ENCODE measurements at places on chromosomes 5 and 9.

DNA sequence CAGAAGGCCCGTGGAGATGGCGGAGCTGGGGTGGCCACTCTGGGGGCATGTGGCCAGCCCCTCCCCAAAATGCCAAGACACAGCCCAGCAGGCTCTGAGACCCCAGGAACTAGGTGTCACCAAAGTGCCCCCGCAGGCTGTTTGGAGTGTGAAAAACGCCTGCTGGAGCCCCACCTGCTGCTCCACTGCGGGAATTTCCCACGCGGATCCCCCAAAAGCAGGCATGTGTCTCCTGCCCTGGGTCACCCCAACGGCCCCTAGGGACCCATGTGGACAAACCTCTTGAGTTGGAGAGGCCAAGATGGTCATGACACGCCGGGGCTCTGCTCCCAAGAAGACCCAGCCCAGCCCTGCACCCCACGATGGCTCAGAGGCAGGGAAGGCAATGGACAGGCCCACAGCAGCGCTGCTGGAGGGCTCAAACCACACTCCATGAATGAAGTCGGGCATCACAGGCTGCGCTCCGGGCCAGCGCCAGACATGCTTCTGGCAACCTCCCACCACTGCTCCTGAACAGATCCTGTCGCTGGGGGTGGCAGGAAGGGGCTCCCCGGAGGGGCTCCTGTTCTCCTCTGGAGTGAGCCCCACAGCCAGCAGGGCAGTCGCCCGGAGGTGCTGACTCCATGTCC, 15.3 kb downstream of the NOTCH1 start:
- DNase-seq: no peak

DNA sequence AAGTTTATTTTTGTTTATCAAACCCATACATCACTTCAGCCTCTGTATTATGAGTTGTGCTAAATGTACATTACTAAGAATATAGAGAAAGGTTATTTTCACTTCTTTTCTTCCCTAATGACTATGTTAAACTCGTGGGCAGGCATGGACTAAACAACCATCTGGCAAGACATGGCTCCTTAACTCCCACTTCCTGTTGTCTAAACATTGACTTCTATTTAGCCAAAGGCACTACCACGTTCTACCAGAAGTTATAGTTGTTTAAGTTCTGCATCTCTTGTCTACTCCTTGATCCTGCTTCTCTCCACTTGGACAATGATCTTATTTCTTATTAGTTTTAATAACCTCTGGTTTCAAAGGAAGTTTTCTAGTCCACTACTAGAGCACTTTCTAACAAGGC, 136.1 kb downstream of the MACIR start:
- no peak for DNase-seq

DNA sequence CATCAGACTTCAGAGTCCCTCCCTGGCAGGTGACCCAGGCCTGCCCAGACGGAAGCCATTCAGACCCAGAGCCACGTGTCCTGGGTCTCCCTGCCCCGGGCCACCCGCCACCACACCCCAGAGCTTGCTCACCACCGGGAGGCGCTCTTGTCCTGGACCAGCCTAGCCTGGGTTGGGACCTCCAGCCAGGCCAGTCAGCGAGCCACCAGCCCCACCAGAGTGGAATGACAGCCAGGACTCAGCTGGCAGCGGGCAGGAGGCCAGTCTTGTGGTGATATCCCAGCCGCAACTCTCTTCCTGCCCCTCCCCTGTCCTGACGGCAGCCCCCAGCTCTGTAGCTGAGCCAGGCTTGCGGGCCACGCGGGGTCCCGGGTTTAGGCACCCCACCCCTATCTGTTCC, 1.7 kb upstream of the PTGDS start:
- DNase-seq: no peak

- DNase-seq: no peak
These were observed 703.1 kb upstream of the ARRDC3 start for GRCh38 chr5:92086059-92086811.

DNA sequence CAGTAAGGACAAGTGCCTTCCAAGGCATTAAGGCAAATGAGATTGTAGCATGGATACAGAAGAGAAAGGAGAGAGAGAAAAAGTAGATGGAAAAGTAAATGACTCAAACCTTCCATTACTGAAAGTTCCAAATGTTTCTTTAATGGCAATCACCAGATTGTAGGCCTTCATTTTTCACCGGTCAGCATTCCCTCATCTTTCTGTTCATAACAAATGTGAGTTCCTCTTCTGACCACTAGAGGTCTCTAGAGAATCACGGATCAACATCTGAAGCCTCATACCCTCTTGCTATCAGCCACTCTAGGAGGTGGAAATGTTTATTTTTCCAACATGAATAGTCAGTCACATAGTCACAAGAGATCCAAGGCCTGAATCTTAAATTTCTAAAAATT, 73.6 kb upstream of the RPS23 start:
- peak; percentile 18 for DNase-seq

- no peak for DNase-seq
These were observed 7.5 kb upstream of the HABP4 start for GRCh38 chr9:96442491-96442890.

DNA sequence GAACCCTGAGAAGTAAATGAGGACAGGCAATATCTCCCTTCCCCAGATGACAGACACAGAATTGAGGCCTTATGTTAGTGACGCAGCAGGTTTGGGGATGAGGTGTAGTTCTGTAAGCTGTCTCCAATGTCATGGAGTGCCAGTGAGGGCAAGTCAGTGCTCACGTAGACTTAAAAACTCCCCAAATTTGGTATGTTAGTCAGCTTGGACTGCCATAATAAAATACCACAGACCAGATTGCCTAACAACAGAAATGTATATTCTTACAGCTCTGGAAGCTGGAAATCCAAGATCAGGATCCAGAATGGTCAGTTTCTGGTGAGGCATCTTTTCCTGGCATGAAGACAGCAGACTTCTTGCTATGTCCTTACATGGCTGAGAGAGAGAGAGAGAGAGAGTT, 14.9 kb downstream of the FOXI1 start:
- DNase-seq: peak; percentile 18

Data from epithelial cell of prostate (primary cell).